ENCODE measurements at places on chromosomes 6 and 20.

- DNase-seq: no peak
These were observed 1.1 kb upstream of the SLC22A7 start for GRCh38 chr6:43296780-43297497.

DNA sequence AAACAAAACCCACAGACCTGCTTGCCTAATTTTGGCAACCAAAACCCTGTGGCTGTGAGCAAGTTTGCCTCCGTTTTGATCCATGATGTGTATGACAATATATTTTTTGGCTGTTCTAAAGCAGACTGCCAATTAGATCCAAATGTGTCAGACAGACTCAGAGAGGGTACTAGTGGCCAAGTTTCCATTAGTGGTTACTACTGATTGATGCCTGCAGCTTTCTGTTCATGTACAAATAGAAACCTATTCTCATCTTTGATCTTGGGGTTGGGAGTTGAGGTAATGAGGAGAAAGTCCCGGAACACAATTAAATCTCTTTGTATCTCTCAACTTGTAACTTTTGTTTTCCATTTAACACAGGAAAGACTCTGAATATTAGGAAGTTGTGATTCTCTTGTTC lies 100.9 kb downstream of the RNF144B start:
- DNase-seq: no peak

DNA sequence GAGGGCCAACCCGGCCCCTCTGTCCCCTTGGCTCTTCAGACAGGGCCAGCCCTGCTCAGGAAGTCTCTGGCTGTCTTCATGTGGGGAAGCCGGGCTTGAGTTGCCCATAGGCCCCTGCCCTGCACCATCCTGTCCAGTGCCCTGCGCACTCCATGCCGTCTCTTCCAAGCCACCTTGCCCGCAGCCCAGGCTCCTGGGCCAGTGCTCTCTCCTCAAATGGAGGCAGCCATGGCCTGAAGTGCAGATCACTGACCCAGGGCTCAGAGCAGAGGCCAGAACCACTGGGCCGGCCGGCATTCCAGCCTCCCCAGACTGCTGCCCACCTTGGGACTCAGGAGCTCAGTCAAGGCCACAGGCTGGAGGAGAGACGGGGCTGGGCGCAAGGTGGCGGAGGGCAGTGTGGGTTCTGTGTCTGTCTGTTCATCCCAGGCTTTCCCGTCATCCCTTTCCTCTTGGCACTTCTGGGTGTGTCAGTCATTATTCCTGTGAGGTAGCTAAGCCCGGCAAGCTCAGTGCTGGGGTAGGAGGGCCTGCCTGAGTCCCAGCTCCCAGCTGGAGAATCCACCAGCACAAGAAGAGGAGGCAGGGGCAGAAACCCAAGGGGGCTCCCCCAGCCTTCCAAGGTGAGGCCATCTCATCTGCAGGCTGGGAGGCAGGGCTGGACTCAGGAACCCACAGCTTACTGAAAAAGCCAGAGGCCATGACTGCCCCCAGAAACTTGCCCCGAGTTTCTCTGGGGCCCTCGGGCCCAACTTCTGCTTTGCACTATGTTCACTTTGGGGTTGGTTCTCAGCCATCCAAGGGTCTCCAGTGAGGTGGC lies 22.4 kb downstream of the SDCBP2 start:
- DNase-seq: no peak

GRCh38 chr6:47729019-47729418 lies 30.6 kb downstream of the ADGRF4 start:
- no peak for DNase-seq

DNA sequence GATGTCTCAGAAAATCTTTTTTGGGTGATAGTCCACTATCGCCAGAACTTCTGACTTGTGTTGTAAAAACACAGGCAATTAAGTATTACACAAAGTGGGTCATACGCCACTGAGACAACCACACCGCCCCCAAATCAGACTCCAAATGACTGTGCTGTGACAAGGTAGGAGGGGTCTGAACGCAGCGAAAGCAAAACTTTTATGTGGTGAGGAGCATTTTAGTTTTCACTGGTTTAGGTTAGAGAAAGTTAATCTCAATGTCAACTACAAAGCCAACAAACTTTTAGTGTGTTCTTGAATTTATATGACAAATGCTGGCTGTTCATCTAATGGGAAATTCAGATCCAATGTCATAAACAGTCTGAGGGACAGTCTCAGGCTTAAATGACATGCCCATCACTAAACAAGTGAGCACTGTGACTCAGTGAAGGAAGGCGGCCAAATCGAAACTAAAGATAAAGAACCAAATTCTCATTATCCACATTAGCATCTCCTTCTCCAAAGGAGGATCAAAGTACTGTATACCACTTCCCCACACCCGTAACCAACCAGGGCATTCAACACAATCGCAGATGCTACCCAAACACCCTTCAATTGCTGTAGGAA lies 186.7 kb downstream of the GJA10 start:
- no peak for DNase-seq

- no peak for DNase-seq
These were observed 31.5 kb downstream of the THBS2 start for GRCh38 chr6:169222126-169222525.

DNA sequence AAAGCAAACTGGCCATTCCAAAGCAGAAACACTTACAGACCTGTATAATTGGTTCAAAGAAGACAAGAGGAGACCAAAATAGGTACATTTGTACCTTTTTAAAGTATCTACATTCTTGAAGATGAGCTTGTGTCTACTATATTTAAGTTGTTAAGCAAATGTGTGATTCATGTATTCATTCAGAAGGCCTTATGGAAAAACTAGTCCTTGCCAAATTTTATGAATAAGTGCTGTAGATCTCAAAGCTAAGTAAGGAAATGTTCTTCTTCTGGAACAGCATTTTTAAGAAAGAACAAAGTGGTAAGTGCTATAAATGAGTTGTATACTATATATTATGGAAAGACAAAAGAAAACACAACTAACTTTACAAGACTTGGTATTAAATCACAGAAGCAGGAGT lies 22.2 kb upstream of the HEY2 start:
- no peak for DNase-seq

DNA sequence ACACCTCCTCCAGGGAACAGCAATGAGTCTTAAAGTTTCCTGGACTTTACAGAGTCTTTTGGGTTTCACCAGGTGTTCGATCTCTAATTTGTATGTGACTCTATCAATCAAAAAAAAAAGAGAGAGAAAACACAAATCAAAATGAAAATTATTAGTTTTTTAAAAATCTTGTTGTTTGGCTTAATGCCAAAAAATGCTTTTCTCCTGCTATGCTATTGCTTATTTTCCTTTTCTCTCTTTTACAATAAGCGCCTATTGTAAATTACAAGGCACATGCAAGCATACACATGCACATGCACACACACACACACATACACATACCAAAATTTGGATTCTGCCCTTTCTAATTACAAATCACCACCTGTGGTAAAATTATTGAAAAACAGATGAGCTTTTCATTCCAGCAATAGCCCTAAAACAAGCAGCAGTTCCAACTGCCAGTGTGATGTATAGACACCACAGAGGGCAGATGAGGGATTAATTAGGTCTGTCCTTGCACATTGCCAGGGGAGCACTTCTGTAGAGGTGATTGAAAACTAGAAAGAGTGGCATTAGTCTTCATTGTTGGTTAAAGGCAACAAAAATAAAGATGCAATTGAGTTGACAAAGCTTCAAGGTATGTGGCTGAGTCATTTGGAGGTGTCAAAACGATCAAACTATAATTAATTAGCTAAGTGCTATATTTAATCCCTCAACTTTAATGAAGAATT lies 631.7 kb downstream of the TFAP2B start:
- DNase-seq: no peak

GRCh38 chr6:139888681-139889122 lies 514.3 kb upstream of the CITED2 start:
- no peak for DNase-seq

- no peak for DNase-seq
These were observed 251.1 kb upstream of the TBX18 start for GRCh38 chr6:85015396-85015990.

GRCh38 chr20:49948178-49948577 lies 12.0 kb downstream of the RNF114 start:
- no peak for DNase-seq

DNA sequence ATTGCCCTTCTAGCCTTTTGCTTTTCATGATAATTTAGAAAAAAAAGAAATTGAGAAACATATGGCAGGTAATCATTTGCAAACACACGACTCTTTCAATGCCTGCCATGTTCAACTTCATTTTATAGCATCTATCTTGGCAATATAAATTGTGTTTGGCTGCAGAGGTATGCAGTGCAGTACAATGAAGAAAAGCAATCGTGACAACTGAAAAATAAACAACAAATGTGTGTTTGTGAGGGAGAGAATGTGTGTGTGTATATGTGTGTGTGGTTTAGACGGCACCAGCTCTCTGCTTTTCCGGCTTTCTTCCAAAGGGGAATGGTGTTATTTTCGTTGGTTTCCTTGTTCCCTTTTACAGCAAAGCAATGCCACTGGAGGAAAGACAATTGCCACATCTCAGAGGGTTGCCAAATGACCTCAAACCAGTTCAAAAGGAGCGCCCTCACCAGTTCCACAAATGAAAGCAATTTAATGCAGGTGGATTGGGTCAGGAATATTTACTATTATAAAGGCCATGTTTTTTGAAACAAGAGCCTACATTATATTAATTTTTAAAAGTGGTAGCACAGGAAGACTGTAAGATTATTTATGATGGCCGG lies 587.2 kb downstream of the PRKN start:
- DNase-seq: peak; percentile 51

DNA sequence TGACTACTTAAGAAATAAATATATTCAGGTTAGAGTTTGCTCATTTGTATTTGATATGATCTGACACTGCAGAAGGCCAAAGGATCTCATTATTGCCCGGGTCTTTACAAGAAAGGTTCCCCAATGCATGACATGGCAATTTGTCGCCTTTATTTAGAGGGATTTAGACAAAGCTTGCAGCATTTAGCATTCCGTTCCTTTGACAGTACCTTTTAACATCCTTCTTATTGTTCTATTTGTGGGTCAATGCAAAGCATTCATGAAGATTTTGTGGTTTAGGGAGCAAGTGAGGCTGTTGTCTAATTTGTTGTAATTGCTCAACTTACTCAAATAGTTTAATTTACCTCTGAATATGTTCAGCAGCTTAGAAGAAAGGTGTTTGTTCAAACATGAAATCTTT lies 230.8 kb upstream of the FLRT3 start:
- DNase-seq: no peak

DNA sequence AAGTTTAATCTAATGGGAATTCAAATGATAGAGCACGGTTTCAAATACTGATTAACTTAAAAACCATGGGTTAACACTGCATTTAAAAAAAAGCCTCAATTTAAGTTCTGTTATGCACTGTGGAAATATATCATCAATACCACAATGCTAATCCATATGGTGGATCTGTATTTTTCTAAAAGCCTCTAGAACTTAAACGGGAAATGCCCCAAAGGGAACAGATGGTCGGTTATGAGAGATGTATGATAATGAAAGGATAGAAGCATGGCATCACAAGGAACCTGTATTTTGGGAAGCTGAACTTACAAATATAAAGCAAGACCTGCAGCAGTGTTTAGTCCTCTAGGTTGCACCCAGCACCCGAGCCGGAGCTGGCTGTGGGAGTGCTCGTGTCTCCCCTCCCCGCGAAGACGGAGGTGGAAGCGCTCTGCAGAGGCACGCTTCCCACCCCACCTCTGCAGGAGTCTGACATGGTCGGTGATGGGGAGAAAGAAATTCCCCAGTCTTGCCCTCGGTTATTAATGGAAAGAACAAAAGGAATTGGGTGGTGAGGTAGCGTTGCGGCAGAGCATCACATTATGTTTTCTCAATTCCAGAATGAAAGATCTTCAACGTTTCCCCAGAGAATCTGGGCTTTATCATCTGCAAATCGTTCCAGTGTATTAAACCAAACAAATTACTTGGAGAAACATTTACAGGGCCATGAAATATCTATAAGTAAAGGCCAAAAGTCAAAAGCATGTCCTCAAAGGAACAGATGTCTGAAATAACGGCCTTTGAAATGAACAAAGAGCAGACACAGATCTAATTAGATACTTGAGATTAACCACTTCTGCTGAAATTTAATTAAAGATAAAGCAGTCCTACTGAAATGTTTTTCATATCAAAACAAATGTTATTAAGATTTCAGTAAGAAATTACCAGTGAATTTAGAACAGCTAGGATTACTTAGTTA lies 103.1 kb upstream of the POPDC3 start:
- DNase-seq: peak; percentile 86

- DNase-seq: peak; percentile 16
These were observed 3.5 kb downstream of the NUP153 start for GRCh38 chr6:17703256-17703694.

- no peak for DNase-seq
These were observed 2.0 kb upstream of the MAFB start for GRCh38 chr20:40690836-40691565.

DNA sequence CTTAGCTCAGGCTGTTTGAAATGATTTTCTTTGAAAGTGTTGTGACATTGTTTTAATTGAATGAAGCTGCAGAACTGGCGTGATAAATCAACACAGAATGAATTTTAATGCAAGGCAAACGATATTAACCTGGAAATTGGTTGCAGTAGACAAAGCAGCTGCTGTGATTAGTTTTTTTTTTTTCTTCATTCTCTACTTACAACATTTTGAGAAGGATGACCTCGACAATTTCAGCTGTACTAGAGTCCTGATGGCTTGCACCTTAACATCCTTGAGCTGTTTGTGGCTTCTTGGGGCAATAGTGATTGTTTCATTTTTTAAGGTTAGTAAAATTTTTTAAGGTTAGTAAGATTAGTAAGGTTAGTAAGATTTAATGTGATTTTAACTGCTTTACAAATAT lies 54.2 kb downstream of the QKI start:
- no peak for DNase-seq

DNA sequence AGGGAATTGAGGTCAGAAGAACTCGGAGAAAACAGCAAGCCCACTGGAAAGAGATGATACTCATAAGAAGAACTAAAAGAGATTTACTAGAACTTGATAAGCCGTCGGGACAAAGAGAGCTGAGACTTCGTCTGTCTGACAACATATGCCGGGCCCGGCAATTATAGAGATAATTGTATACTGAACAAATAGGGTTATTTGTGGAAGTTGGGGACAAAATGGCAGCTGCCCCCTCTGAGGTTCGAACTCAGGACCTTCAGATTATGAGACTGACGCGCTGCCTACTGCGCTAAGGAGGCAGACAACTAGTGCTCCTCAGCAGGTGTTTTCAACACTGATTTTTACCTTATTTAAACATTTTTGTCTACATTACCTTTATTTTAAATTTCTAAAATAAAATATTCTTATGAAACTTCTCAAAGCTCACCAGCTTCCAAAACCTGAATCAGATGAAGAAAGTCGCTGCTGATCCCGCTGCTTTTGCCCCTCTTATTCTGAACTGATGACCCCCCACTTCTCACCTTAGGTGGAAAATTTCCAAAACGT lies 29.3 kb upstream of the TRIM27 start:
- DNase-seq: peak; percentile 84

- DNase-seq: no peak
These were observed 28.5 kb downstream of the SF3B5 start for GRCh38 chr6:144066741-144067484.

GRCh38 chr6:104466306-104466705 lies 393.4 kb downstream of the HACE1 start:
- no peak for DNase-seq

DNA sequence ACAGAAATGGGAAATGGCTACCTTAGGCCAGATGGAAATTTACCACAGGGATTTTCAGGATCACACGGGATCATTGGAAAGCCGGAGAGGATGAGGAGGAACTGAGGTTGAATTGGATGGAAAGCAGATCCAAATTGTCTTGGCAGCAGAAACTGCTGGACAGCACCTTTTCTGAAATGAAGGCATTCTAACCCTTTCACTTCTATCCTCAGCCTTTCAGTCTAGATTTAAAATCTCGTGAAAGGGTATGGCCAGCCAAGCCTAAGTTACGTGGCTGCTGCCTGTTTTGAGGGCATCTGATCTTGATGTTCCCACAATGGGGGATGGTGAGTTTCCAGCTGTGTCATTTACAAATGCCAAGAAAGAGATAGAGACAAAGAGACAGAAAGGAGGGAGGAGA lies 358.2 kb downstream of the KIF16B start:
- DNase-seq: no peak

All from spinal cord (tissue), 10 donors.